ENCODE measurements at places on chromosomes 11 and 22. TPM values are rescaled to one million over a fixed set of nuclear protein-coding genes. Genes with fewer than 3 reads are reported as not detected.

DNA sequence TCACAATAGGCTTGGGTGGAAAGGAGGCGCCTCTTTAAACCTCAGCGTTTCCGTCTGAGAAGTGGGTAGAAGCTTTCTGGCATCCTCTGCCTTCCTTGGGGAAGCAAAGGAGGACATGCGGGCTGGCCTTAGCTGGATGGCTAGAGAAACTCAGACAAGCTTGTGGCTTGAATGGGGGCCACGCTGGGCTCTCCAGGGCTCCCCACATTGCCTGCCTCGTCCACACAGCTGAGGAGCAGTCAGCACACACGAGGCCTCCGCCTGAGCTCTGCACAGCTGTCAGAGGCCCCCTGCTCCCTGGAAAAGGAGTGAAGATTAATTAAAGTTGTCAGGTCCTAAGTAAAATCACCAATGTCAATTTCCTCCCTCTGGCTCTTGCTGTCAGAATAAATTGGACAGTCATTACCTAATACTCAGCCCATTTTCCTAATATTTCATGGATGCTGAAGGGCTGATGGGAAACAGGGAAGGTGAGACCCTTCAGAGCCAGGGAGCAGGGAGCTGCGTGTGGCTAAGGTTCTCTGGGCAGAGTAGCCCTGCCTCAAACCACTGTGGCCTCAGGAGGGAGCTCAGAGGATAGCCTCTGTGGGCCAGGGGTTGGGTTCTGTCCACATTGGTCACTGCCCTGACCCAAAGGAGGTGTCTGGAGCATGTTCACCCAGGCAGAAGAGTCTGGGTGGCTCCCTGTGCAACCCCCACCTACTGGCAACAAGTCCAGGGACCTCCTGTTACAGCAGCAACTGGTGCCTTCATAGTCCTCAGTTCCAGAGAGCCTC lies 118.3 kb upstream of the CD82 start:
- H3K27me3 ChIP-seq: no peaks in the 10 kb centered on the region
- H3K36me3 ChIP-seq: no peaks in the 10 kb centered on the region
- H3K4me3 ChIP-seq: no peak overlapping the region
- DNase-seq: no peak
- H3K4me1 ChIP-seq: peaks cover 10% of the 10 kb centered on the region
- no peak overlapping the region for H3K27ac ChIP-seq

- peaks cover 38% of the 10 kb centered on the region for H3K36me3 ChIP-seq
- no peak overlapping the region for H3K27ac ChIP-seq
- no peak for DNase-seq
- H3K4me3 ChIP-seq: no peak overlapping the region
These were observed 7.4 kb downstream of the RCN1 start for GRCh38 chr11:32098142-32098903.

DNA sequence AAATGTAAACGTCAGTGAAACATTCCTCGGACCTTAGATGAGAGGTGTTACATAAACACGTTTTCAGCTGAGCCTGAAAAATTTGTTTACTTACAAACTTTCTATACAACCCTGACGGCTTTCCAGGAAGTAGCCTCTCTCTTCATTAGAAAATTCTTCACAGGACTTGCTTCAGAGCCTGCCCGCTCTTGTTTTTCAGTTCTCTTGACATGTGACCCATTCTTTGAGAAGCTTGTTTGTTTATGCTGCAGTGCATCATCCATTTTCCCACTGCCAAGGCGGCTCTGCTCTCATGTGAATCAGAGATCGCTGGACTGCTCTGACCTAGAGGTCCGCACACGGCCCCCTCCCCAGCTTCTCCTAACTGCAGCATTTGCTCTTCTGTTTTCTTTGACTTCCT lies 47.9 kb upstream of the ARHGAP42 start:
- H3K4me1 ChIP-seq: peaks cover 10% of the 10 kb centered on the region
- H3K4me3 ChIP-seq: no peak overlapping the region
- H3K36me3 ChIP-seq: no peaks in the 10 kb centered on the region
- peak; percentile 52 for DNase-seq
- no peak overlapping the region for H3K27ac ChIP-seq
- no peaks in the 10 kb centered on the region for H3K27me3 ChIP-seq

DNA sequence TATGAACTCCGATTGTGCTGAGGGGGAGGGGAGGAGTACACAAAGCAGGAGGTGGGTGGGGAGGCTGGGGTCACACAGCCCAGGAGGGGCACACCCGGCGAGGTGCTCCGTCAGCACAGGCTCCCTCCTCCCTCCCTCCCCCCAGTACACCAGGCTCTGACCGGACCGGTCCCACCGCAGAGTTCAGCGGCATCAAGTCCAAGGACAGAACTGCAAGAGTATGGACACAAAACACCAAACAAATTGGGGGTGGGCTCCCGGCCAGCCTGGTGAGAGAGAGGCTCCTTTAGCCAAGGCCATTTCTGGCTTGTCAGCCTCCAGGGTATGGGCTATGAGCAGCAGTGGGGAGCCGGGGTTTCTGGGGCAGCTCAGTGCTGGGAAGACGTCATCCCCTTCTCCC lies 68.3 kb downstream of the ST3GAL4 start:
- no peak overlapping the region for H3K27ac ChIP-seq
- no peak overlapping the region for H3K4me3 ChIP-seq
- no peaks in the 10 kb centered on the region for H3K4me1 ChIP-seq
- H3K27me3 ChIP-seq: no peaks in the 10 kb centered on the region

DNA sequence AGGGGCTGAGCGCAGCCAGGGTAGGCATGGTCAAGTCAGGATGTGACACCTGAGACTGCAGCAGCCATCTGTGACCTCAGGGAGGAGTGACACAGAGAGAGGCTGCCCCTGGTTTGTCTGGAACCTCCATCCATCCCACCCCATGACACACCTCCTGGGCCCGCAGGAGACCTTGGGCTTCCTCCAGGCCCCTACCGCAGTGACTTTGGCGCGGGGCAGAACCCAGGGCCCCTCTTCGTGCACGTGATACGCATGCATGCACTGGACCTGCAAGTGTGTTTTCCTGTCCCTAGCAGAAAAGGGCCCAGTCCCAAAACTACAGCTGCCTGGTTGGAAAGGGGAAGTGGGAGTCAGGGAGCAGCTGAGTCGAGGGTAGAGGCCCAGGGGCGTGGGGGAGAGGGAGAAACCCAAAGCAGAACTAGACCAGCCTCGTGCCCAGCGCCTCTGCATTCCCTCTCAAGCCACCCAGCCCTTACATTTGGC lies 7.9 kb upstream of the CYTH4 start:
- no peaks in the 10 kb centered on the region for H3K36me3 ChIP-seq
- H3K27ac ChIP-seq: no peak overlapping the region
- H3K4me1 ChIP-seq: no peaks in the 10 kb centered on the region
- DNase-seq: peak; percentile 11

GRCh38 chr22:45212992-45213751 lies 27.5 kb downstream of the KIAA0930 start:
- H3K4me1 ChIP-seq: peaks cover 7% of the 10 kb centered on the region
- peak overlapping the region; percentile 37 for H3K27ac ChIP-seq
- no peaks in the 10 kb centered on the region for H3K36me3 ChIP-seq
- DNase-seq: no peak
- no peaks in the 10 kb centered on the region for H3K27me3 ChIP-seq

Gene ZBTB16
- total RNA-seq: 196 TPM

- peaks cover 32% of the 10 kb centered on the region for H3K4me1 ChIP-seq
- no peaks in the 10 kb centered on the region for H3K36me3 ChIP-seq
- no peak for DNase-seq
- no peaks in the 10 kb centered on the region for H3K27me3 ChIP-seq
- no peak overlapping the region for H3K4me3 ChIP-seq
These were observed 6.6 kb downstream of the MPPED2 start for GRCh38 chr11:30579415-30580175.

Gene OR6A2
- 0.92 TPM for total RNA-seq

Gene LDHAL6A
- total RNA-seq: not detected

DNA sequence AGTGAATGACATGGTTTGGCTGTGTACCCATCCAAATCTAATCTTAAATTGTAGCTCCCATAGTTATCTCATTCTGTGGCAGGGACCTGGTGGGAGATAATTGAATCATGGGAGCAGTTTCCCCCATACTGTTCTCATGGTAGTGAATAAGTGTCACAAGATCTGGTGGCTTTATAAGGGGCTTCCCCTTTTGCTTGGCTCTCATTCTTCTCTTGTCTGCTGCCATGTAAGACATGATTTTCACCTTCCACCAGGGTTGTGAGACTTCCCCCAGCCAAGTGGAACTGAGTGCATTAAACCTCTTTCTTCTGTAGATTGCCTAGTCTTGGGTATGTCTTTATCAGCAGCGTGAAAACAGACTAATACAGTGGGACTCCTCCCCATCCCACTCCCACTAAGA lies 11.1 kb downstream of the OR5A2 start:
- H3K27ac ChIP-seq: no peak overlapping the region
- no peak for DNase-seq
- H3K4me3 ChIP-seq: no peak overlapping the region
- no peaks in the 10 kb centered on the region for H3K27me3 ChIP-seq
- no peaks in the 10 kb centered on the region for H3K4me1 ChIP-seq

DNA sequence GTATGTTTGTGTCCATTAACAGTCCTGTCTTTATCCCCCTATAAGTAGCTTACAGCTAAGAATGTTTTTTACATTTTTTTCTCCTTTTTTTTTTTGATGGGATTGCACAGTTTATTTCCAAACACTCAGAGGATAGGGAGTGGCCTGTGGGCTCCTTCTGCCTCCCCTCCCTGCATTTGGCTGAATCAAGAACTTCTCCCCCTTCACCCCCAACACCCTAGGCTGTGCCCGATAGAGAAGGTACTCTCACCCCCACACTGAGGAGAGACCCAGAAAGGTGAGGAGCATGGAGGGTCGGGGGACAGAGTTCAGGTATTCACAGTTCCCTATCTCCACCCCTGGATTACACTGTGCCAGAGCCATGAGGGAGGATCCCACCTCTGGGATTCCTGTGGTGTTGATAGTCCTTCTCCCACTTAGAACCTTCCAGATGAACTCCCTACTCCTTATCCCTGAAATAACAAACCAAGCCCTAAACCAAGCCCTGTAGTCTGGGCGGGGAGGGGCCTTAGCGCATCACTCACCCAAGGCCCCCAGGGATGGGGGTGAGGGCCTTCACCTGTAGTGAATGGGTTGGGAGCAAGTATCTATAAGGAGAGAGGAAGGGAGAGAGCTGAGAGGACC lies 97.1 kb downstream of the ADAMTS15 start:
- no peak overlapping the region for H3K4me3 ChIP-seq
- no peak for DNase-seq
- H3K4me1 ChIP-seq: peaks cover 16% of the 10 kb centered on the region
- no peak overlapping the region for H3K27ac ChIP-seq
- no peaks in the 10 kb centered on the region for H3K36me3 ChIP-seq
- no peaks in the 10 kb centered on the region for H3K27me3 ChIP-seq

GRCh38 chr11:1414650-1415049 lies 24.9 kb downstream of the BRSK2 start:
- DNase-seq: no peak
- H3K4me1 ChIP-seq: no peaks in the 10 kb centered on the region
- no peak overlapping the region for H3K27ac ChIP-seq
- no peaks in the 10 kb centered on the region for H3K27me3 ChIP-seq
- no peaks in the 10 kb centered on the region for H3K36me3 ChIP-seq
- H3K4me3 ChIP-seq: no peak overlapping the region

Gene ZNRF3
- total RNA-seq: 10.4 TPM

Gene FAT3
- total RNA-seq: 0.20 TPM

Gene MAPK8IP1
- total RNA-seq: 25.1 TPM

DNA sequence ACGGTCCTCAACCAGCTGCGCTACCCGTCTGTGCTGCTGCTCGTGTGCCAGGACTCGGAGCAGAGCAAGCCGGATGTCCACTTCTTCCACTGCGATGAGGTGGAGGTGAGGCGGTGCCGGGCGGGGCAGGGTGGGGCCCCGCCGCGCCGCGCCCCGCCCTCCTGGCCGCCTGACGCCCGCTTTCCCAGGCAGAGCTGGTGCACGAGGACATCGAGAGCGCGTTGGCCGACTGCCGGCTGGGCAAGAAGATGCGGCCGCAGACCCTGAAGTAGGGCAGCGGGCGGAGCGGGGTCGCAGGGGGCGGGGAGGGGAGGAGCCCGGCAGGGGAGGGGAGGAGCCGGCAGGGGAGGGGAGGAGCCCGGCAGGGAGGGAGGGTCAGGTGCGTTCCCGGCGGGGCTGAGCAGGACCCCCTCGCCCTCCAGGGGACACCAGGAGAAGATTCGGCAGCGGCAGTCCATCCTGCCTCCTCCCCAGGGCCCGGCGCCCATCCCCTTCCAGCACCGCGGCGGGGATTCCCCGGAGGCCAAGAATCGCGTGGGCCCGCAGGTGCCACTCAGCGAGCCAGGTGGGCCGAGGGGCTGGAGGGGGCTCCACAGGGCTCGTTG lies 14.7 kb downstream of the EPS8L2 start:
- no peak overlapping the region for H3K4me3 ChIP-seq
- H3K27me3 ChIP-seq: no peaks in the 10 kb centered on the region
- no peak for DNase-seq
- H3K27ac ChIP-seq: no peak overlapping the region
- peaks cover 25% of the 10 kb centered on the region for H3K36me3 ChIP-seq

Gene PIWIL4
- total RNA-seq: 1.5 TPM

DNA sequence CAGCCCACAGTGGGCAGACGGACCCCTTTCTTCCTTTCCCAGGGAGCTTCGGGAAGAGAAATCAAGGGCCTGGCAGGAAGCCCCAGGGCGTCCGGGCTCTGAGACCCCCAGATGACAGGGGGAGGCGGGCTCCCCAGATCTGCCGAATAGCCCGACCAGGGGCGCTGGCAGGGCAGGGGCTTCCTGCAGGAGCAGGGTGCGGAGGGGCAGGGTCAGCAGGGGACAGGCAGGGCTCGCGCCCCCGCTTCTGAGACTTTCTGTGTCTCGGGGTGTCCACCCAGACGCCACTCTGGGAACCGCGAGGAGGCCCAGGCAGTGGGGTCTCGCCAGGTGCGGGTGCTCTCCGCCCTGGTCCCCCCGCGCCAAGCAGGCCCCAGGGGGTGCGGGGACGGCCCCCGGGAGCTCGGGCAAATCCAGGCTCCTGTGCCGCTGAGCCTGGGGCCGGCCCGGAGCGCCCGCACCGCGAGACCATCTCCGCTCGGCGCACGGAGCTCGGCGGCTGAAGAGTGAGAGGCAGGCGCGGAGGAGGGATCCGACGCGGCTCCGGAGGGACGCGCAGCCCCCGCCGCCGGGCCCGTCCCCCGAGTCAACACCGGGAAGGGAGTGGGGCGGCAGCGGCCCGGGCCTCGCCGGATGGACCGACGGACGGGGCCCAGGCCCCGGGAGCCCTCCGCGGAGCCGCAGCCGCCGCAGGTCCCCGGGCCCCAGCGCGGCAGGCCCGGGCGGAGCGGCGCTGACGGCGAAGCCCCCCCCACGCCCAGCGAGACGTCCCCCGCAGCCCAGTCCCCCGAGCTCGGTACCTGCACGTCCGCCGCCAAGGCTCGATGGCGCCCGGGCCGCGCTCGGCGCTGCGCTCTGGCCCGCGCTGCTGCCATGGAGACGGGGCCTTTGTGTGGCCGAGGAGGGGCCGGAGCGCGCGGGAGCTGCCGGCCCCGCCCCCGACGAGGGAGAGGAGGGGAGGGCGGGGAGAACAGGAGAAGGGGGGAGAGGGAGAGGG lies at the start of gene PLXNB2:
TSS of gene PLXNB2 (minus strand) at position 894 of the 997 bp plus-strand sequence. CDS start 17,062 bp downstream, outside the sequence.
- H3K27me3 ChIP-seq: no peaks in the 10 kb centered on the region
- peak within 1 kb of the TSS; percentile 92 for H3K27ac ChIP-seq
- H3K36me3 ChIP-seq: no peaks in the 10 kb centered on the region
- H3K4me1 ChIP-seq: peaks cover 70% of the 10 kb centered on the region
- peak; percentile 87 for DNase-seq

GRCh38 chr11:124611064-124611463 lies at the start of gene PANX3:
Gene PANX3, plus strand, starts transcription at chr11:124611428. Its CDS starts 129 bp downstream, at chr11:124611557.
- H3K27me3 ChIP-seq: no peaks in the 10 kb centered on the region
- DNase-seq: no peak
- H3K4me3 ChIP-seq: no peak within 1 kb of the TSS
- no peaks in the 10 kb centered on the region for H3K36me3 ChIP-seq

- no peak overlapping the region for H3K4me3 ChIP-seq
- no peaks in the 10 kb centered on the region for H3K36me3 ChIP-seq
- no peak for DNase-seq
- H3K27me3 ChIP-seq: no peaks in the 10 kb centered on the region
- peak overlapping the region; percentile 84 for H3K27ac ChIP-seq
- peaks cover 46% of the 10 kb centered on the region for H3K4me1 ChIP-seq
These were observed 1.3 kb upstream of the LIMK2 start for GRCh38 chr22:31210556-31211421.

All from thyroid gland (tissue), 4 donors.